ENCODE measurements at places on chromosomes 11 and 22.

GRCh38 chr11:93908689-93909088 is 58.3 kb upstream of the VSTM5 start:
- no peak for DNase-seq

DNA sequence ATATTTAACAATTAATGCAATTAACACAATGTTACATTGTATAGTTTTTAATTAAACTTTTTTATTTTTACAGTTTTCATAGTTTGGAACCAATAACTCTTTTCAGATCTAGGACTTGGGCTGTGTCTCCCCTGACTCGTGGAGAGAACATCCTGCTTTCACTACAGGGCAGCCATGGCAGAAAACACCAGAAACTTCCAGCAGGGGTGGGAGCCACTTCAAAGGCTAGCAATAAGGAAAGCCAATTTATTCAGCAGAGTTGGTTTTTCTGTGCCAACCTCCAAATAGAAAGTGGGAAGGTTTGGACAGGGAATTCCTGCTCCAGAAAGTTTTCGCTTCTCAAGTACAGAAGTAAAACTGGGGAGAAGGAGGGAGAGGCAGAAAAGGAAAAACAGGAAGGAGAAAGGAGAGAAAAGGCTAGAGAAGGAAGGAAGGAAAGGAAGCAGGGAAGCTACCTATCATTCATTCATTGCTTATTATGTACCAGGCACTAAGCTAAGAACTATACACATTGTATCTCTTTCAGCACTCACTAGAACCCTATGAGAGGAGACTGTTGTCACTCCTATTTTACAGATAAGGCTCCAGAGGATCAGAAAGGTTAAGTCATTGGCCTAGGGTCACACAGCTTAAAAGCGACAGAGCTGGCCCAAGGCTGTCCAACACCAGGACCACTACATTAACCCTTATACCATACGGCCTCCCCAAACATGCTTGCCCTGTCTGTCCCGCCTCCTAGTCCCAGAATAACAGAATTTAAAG is 54.8 kb upstream of the CREB3L1 start:
- DNase-seq = no peak

GRCh38 chr11:7520981-7521487 is 7.2 kb downstream of the PPFIBP2 start:
- DNase-seq = no peak

- DNase-seq = no peak
Measured at GRCh38 chr11:67670316-67671210, 3.9 kb downstream of the ALDH3B2 start.

DNA sequence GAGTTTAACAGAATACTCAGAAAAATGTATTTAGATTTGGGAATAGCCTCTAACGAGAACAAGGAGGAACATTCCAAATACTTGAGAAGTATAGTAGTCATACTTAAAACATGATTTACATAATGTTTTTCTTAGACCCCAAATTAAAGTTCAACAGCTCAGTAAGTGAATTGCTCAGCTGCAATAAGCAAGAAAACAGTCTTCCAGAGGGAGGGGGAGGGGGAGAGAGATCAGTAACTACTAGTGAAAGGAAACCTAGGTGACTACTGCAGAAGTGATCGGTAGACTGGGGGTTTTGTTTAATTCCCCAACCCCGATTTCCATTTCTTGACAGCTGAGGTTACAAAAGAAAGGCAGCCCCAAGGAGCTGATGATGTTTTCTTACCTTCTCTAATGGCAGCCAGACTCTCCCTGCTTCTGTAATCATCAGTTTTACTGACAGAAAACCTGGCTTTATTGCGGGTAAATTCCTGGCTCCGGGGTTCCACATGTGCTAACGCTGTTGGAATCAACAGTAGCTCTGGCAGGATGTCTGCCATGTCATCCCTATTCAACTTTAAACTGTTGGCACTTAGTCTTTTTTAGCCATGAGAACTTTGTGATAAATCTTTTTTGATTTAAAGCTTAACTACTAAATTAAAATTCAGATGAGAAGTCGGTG is 82.4 kb upstream of the BIRC3 start:
- no peak for DNase-seq

- no peak for DNase-seq
Measured at GRCh38 chr11:9347100-9347499, 32.7 kb upstream of the TMEM41B start.

- no peak for DNase-seq
Measured at GRCh38 chr11:9663699-9664275, at the start of gene SWAP70. SWAP70 (plus strand) TSS chr11:9664077; CDS start chr11:9664180, 103 bp downstream.

DNA sequence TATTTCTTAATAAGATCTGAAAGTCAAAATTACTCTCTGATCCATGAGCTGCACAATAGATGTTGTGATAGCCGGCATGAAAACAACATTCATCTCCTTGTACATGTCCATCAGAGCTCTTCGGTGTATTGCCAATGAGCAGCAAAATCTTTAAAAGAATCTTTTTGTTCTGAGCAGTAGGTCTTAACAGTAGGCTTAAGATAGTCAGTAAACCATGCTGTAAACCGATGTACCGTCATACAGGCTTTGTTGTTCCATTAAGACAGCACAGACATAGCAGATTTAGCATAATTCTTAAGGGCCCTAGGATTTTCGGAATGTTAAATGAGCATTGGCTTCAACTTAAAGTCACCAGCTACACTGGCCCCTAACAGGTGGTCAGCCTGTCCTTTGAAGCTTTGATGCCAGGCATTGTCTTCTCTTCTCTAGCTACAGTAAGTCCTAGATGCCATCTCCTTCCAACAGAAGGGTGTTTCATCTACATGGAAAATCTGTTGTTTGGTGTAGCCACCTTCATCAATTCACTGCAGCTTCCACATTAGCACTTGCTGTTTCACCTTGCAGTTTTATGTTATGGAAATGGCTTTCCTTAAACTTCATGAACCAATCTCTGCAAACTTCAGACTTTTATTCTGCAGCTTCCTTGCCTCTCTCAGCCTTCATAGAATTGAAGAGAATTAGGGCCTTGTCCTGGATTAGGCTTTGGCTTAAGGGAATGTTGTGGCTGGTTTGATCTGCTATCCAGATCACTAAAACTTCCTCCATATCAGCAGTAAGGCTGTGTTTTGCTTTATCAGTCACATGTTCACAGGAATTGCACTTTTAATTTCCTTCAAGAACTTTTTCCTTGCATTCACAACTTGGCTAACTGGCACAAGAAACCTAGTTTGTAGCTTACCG is 28.4 kb downstream of the RRP8 start:
- no peak for DNase-seq

DNA sequence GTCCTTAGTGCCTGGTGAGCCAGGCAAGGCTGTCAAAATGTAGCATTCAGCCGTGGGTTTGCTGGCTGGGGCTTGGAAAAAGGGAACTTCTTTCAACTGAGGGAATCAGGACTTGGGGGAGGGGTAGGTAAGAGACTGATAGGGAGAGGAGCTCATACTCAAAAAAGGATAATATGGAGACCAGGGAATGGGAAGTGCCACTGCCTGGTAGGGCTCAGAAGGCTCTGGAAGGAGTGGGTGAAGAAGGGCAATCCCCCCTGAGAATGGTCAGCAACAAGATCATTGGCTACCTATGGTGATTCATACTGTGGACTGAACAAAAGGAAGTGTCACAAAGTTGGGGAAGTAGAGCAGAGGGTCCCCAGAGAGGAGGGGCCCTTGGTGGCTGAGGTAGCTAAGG is 1.9 kb downstream of the CNGA4 start:
- DNase-seq = no peak

DNA sequence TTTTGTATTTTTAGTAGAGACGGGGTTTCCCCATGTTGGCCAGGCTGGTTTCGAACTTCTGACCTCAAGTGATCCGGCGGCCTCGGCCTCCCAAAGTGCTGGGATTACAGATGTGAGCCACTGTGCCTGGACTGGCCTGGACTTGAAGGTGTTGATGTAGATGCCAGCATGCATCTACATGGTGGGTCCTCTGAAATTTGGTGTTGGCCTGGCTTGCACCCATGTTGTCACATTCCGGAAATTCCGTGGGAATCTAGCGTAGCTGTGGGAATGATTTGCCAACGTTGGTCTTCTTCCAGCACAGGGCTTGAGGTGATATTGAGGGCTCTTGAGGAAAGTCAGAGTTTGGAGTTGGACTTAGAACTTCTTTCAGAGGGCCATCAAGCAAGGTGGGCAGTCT is 6.5 kb downstream of the PACS1 start:
- no peak for DNase-seq

DNA sequence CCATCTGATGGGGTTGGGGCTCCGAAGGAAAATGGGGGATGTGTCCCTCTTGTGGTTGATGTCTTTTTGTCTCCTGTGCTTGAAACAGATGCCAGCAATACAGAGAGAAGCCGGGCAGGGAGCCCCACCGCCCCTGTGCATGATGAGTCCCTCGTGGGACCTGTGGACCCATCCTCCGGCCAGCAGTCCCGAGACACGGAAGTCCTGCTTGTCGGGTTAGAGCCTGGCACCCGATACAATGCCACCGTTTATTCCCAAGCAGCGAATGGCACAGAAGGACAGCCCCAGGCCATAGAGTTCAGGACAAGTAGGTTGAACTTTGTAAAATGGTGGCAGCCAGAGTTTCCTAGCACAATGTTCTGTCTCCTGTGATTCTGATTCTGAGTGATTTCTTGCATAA is 91.7 kb upstream of the OR4B1 start:
- no peak for DNase-seq

GRCh38 chr11:132640952-132641351 is 891.3 kb downstream of the OPCML start:
- DNase-seq = no peak

GRCh38 chr11:126718276-126718675 is 282.3 kb downstream of the KIRREL3 start:
- DNase-seq = no peak

GRCh38 chr11:26849036-26849435 is 127.2 kb upstream of the SLC5A12 start:
- peak; percentile 89 for DNase-seq

DNA sequence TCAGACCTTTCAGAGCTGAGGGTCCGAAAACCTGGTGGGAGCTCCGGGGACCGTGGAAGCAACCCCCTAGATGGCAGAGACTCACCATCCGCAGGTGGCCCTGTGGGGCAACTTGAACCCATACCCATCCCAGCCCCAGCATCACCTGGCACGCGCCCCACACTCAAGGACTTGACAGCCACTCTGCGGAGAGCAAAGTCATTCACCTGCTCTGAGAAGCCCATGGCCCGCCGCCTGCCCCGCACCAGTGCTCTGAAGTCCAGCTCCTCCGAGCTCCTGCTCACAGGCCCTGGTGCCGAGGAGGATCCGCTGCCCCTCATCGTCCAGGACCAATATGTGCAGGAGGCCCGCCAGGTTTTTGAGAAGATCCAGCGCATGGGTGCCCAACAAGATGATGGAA is 2.0 kb downstream of the ARHGEF17 start:
- no peak for DNase-seq

- no peak for DNase-seq
Measured at GRCh38 chr11:11391169-11391568, 38.1 kb upstream of the CSNK2A3 start.

- DNase-seq = no peak
Measured at GRCh38 chr11:133834682-133835592, 10.4 kb downstream of the SPATA19 start.

DNA sequence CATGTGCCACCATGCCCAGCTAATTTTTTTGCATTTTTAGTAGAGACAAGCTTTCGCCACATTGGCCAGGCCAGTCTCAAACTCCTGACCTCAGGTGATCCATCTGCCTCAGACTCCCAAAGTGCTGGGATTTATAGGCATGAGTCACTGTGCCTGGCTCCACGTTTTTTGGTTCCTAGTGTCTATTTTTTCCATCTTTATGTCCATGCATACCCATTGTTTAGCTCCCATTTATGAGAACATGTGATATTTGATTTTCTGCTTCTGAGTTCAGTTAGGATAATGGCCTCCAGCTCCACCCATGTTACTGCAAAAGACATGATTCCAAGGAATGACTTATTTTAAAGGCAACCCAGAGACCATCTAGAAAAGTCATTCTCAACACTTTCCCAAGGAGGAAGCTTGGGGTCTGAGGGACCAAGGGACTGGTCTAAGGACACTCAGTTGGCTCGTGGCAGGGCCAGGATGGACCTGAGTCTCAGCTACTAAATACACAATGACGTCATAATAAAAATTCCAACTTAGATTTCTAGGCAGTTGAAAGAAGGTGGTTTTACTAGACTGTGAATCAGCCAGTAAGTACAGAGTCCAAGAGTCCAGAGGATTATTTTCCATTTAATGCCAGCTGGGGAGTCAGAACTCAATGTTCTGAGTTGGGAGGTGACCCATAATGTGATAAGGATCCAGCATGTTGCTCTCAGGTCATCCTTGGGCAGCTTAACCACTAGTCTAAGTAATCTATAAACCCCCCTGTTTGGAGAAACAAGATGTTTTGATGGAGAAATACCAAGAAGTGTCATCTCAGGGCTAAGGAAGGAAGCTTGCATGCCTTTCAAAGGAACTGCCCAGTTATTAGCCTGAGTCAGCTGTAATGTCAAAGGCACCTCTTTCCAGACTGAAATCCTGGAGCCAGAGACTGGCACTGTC is 39.4 kb downstream of the ABTB2 start:
- no peak for DNase-seq

- DNase-seq = no peak
Measured at GRCh38 chr11:108069947-108070346, 51.4 kb upstream of the ACAT1 start.

DNA sequence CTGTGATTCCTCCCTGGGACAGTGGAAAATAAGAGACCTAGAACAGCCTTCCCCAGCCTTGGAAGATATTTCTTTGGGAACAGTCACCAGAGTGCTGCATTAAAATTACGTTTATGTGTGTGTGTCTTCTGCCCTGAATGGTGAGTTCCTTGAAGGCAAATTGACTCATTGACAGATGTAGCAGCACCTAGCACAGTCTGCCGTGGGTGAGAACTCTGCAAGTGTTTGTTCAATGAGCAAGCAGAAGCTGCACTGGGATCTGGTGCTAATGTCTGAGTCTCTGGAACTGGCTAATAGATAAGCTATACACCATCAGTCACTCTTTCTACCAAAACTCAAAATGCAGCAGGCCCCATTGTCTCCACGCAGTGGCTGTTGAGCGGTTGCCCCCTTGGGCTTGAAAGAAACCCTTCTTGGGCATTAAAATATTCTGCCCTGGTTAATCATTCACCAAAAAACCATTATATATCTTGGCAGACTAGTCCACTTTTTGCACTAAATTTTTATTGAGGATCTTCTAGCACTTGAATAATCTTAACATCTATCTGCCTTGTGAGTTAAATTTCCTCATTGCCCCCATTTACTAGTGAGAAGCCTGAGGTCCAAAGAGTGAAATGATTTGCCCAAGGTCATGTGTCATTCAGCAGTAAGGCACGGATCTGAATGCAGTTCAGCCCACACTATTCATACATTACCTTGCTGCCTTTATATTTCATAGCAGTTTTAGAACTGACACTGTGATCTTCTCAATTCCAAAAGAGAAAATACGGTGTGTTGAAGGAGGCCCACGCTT is 87.8 kb upstream of the GALNT18 start:
- no peak for DNase-seq

All from NCI-H187 (cell line).